ENCODE measurements at places on chromosomes 4 and X. TPM values are rescaled to one million over a fixed set of nuclear protein-coding genes. Genes with fewer than 3 reads are reported as not detected.

The RASGEF1B gene
- total RNA-seq, result 0.10 TPM

The MAB21L2 gene
- 0.70 TPM for total RNA-seq

The S100P gene
- total RNA-seq, result not detected

The MAGEE2 gene
- not detected for total RNA-seq

The GLRA2 gene
- total RNA-seq, result not detected

The CT45A10 gene
- not detected for total RNA-seq

The CXCL1 gene
- 404 TPM for total RNA-seq

The BMX gene
- 24.9 TPM for total RNA-seq

The S100G gene
- not detected for total RNA-seq

The FRMPD4 gene
- total RNA-seq, result not detected

The SORCS2 gene
- total RNA-seq, result 0.64 TPM

The ZNF275 gene
- total RNA-seq, result 7.4 TPM

The FAM184B gene
- not detected for total RNA-seq

The NFKB1 gene
- 43.9 TPM for total RNA-seq

The IGBP1 gene
- total RNA-seq, result 35.4 TPM

The RASSF6 gene
- not detected for total RNA-seq

The SSX1 gene
- total RNA-seq, result not detected

The NAAA gene
- total RNA-seq, result 98.4 TPM

The CD40LG gene
- not detected for total RNA-seq

The DCAF12L2 gene
- not detected for total RNA-seq

The SRPK3 gene
- not detected for total RNA-seq

GRCh38 chr4:125484912-125485311, 170.2 kb downstream of the FAT4 start:
- no peak for DNase-seq

DNA sequence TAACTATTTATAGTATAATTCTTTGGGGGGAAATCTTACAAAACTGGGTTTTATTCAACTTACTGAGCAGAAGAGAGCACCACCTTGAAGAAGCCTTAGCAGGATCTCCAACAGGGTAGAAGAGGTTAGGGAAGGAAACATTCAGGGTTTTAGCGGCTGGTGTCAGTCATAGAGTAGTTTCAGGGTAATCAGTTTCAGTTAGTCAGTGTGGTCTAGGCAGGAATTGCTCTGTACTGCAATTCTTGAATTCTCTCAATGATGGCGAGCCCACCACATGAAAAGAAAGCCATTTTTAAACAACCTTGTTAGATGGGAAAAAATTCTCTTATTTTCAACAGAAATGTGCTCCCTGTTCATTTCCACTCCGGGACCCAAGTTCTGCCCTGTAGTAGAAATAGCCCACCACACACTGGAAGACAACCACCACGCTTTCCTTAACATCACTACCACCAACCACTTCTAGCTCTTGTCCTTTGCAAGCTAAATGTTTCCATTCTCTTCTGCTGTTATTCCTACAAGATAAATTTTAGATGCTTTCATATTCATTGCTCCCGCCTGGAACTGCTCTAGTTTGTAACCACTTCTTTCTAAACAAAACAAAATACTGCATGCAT, 25.9 kb downstream of the COL25A1 start:
- no peak for DNase-seq

- DNase-seq, result peak; percentile 47
Measured at GRCh38 chr4:169566021-169566818, 46.2 kb downstream of the NEK1 start.

- DNase-seq, result no peak
Measured at GRCh38 chrX:39891781-39892180, 206.0 kb downstream of the BCOR start.

DNA sequence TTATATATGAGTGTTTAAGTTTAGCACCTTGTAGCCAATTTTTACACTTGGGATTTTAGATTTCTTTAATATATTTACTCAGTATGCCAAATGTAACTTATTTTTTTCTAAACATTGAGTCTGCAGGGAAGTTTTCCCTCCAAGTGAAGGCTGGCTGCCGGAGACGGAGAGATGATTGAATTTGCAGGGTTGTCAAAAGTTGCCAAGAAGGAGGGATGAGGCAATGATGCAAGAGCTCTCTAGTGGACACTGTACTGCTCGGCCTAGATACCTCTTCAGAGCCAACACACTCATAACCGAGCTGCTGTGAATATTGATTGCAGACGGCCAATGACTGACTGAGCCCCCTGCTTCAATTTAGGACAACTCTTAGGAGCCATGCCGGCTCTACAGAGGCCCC, 318.6 kb upstream of the CASK start:
- DNase-seq, result no peak

- DNase-seq, result no peak
Measured at GRCh38 chr4:80431203-80431965, 95.9 kb downstream of the CFAP299 start.

GRCh38 chrX:128653524-128654060, 601.4 kb upstream of the ACTRT1 start:
- no peak for DNase-seq

- no peak for DNase-seq
Measured at GRCh38 chr4:168800926-168801325, 209.1 kb downstream of the CBR4 start.

- no peak for DNase-seq
Measured at GRCh38 chr4:107689912-107690587, 30.0 kb downstream of the PAPSS1 start.

DNA sequence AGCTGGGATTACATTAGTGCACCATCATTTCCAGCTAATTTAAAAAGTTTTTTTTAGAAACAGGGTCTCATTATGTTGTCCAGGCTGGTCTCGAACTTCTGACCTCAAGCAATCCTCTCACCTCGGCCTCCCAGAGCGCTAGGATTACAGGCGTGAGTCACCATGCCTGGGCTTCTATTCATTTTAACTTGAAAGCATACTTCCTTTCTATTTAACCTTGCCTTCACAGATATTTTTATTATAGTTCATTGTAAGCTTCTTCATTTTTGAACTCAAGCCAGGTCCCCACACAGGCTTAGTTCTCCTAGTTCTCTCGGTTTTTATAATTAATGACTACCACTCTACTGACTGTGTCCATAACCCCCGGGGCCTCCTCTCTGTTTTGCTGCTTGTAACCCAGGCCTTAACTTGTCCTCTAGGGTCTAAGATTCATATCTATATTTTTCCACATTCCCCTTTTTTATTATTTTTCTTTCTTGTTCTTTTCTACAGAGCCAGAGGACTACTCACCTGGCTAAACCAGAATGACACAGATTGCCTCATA, 50.7 kb downstream of the SNX12 start:
- no peak for DNase-seq

GRCh38 chrX:1484638-1485019, 31.9 kb upstream of the ASMTL start:
- DNase-seq, result no peak

- DNase-seq, result no peak
Measured at GRCh38 chrX:36986231-36986630, 21.9 kb upstream of the FAM47C start.

- no peak for DNase-seq
Measured at GRCh38 chrX:132821974-132822633, 136.3 kb downstream of the HS6ST2 start.

GRCh38 chr4:139300431-139301112, 733 bp upstream of the NAA15 start:
- DNase-seq, result no peak

DNA sequence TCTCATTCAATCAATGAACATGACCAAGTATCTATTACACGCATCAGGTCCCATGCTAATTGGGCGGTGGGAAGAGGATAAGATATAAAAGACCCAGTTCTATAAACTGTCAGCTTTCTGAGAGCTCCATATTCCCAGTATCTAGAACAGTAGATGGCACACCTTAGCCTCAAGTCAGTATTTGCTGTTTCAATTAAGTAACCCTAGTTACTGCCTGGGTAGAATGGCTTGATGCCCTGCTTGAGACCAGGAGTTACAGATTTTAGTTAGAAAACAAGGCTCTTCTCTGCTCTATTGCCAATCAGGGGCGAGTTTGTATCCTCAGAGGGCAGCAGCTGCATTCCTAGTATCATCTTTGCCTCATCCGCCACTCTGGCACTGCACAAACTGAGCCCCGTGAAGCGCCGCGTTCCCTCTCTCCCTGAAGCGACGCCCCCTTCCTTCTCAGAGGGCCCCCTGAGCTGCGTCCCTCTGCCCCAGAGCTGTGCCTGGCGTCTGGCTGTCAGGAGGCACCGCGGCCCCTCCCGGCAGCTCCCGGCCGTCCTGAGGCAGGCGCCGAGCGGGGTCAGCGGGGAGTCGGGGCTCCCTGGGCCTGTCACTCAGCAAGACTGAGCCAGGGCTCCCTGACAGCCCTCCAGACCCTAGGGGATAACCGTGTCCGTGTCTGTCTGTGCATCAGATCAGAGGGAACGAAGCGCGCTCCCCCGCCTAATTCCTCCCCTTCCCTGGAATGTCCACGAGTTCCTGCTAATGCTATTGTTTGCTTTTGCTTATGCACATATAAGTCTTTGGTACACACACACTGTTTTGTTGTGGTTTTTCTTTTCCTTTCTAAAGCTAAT, 212.4 kb upstream of the TTC29 start:
- DNase-seq, result peak; percentile 5

GRCh38 chr4:38957261-38957815, 74.9 kb downstream of the TMEM156 start:
- no peak for DNase-seq

- DNase-seq, result no peak
Measured at GRCh38 chr4:140874056-140874455, 117.9 kb upstream of the TBC1D9 start.

GRCh38 chrX:26442340-26442739, 226.4 kb downstream of the MAGEB5 start:
- peak; percentile 20 for DNase-seq

- DNase-seq, result no peak
Measured at GRCh38 chr4:70581980-70582379, 10.1 kb upstream of the AMBN start.

DNA sequence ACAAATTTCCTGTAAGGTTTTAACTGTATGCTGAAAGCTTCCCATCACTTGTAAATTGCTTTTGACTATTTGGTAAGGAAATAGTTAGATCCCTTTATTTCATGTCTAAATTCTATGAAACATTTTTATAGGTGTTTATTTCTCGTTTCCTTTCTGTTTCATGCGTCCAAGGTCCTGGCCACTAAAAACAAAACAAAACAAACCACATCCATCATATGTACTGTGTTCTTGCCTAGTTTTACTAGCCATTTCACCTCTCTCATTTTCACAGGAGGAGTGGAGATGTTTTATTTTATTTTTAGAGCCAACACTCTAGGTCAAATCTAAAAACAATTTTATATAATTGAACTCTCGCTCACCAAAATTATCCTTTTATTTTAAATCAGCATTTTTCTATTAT, 375.2 kb upstream of the CTSO start:
- DNase-seq, result no peak

- DNase-seq, result no peak
Measured at GRCh38 chrX:1212532-1212931, at the start of gene CRLF2. Gene CRLF2 (minus strand): TSS chrX:1212649. CDS start chrX:1212634, 15 bp downstream.

- DNase-seq, result no peak
Measured at GRCh38 chrX:112866175-112866574, 25.5 kb upstream of the AMOT start.

DNA sequence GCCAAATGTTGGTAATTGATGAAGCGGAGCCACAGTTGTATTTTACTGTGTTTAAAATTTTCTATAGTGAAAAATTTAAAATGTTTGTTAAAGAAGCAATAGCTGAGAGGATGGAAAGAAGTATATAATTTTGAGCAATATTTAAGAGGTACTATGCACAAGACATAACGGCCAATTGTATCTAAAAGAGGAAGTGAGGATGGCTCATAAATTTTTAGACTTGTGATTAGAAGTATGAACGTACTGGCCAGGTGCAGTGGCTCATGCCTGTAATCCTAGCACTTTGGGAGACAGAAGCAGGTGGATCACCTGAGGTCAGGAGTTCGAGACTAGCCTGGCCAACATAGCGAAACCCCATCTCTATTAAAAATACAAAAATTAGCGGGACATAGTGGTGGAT, 12.7 kb upstream of the HHIP start:
- DNase-seq, result no peak

DNA sequence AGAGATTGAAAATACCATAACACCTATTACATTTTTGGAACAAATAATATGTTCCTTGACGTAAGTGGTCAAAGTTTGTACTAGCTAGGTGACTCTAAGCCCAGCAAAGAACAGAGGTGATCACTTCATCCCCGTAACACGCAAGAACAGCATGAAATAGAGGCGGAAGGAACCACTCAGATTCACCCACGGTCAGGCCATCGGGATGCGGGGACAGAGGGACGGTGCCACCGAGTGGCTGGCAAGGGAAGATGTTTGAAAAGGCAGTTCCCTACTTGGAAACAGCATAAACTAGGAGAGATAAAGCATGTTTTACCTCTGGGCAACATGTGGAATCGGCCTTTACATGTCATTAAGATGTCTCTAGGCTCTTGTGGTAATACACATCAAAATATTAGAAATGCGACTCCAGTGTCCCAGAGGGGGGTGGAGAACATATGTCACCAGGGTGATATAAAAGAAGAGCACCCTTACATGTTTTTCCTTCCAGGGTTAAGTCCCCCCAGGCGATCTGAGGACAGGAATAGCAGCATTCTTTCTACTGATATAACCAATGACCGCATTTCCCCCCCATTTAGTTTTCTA, 84.0 kb downstream of the PHKA2 start:
- DNase-seq, result no peak

DNA sequence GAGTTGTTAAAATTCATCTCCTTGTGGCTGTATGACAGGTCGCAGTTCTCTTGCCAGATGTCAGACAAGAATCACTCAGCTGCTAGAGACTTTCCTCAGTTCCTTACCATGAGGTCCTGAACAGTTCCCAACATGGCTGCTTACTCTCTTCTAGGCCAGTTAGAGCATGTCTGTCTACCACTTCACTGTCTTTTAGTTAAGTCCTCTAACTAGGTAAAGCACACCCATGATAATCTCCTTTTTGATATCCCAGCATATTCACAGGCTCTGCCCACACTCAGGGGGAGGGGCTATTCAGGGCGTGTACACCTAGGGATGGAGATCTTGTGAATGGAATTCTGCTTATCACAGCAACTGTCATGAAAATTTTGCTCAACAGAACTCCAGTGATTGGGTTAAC, 190.1 kb downstream of the ADAMTS3 start:
- DNase-seq, result no peak

- no peak for DNase-seq
Measured at GRCh38 chrX:40908026-40908425, 172.7 kb upstream of the MED14 start.

GRCh38 chr4:104393655-104394324, 100.9 kb downstream of the CXXC4 start:
- no peak for DNase-seq

- DNase-seq, result no peak
Measured at GRCh38 chr4:38190717-38191178, 230.6 kb downstream of the PTTG2 start.

DNA sequence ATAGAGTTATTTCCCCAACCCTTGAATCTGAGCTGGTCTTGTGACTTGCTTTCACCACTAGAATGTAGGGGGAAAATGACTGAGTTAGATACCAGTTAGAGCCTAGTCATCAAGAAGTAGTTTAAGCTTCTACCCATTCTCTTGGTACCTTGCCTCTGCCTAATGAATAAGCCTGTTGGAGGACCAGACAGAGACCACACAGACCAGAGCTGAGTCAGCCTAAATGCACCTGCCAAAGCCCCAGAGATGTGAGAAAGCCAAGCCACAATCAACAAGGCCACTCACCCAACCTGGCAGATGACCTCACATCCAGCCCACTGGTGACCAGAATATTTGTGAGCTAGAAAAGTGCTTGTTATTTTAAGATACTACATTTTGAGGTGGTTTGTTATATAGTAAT, 85.2 kb upstream of the DCLK2 start:
- DNase-seq, result no peak
